ENCODE measurements at places on chromosomes 6 and 20.

GRCh38 chr20:21391972-21392352, 5.4 kb downstream of the NKX2-4 start:
- no peak for DNase-seq

DNA sequence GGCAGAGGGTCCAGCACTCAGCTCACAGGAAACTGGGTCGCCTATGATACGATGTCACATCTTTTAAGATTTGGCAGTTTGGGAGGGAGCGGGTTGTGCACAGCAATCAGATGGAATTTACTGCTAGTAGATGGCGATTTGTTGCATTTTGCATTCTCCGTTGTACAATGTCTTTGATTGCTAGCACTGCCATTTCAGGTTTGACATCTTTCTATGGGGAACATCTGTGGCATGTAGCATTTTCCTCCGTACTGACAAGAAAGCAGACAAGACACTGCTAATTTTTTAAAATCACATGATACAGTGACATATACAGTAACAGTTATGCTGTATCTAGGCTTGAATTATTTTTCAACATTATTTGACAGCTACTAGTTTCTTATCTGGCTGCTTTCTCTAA, 119.7 kb upstream of the PCSK2 start:
- DNase-seq: no peak

DNA sequence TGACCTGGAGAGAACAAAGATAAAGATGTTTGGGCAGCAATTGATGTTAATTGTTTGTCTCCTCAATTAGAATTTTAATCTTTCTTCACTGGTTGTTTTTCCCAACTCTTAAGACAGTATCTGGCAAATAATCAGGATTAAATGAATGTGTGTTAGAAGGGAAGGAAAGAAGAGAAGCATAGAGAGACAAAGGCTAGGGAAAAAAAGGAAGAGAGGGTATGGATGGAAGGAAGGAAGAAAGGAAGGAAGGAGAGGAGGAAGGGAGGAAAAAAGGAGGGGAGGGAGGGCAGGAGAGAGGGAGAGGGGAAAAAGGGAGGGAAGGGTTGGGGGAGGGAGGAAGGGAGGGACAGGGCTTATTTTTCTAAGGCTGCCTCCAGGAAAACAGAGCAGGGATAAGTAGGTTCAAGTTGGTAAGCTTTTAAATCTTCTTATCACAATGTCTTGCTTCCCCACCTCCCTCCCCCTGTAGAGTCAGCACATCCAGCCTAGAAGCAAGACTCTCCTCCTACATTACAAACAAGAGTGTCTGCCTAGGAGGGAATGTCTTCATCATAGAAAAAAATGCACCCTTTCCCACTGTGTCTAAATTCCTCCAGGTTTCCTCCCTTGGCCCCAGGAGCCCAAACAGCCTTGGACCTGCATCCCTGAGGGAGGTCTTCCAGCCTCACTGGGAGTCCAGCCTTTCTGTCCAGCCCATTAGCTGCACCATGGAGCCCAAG, 447.8 kb upstream of the JARID2 start:
- DNase-seq: no peak

- no peak for DNase-seq
Measured at GRCh38 chr6:139115989-139116758, 18.7 kb upstream of the HECA start.

DNA sequence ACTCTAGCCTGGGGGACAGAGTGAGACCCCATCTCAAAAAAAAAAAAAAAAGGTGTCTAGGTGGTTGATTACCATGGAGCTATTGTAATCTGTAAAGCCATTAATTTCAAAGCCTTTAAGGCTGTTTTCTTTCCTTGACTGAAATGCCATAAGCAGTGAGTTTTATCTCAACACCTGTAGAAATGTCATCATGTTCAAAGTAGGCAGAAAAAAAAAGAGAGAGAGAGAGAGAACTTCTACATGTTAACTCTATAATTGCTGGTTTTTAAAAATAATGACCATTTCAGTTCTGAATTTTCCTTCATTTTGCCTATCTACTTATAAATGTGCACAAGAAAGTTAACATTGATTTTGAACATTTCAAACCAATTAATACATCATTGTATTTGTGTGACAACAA, 29.7 kb upstream of the POLR1H start:
- no peak for DNase-seq

- DNase-seq: no peak
Measured at GRCh38 chr20:22929661-22930060, 105.5 kb upstream of the SSTR4 start.

GRCh38 chr6:112591329-112591728, 244.2 kb downstream of the RFPL4B start:
- DNase-seq: no peak

DNA sequence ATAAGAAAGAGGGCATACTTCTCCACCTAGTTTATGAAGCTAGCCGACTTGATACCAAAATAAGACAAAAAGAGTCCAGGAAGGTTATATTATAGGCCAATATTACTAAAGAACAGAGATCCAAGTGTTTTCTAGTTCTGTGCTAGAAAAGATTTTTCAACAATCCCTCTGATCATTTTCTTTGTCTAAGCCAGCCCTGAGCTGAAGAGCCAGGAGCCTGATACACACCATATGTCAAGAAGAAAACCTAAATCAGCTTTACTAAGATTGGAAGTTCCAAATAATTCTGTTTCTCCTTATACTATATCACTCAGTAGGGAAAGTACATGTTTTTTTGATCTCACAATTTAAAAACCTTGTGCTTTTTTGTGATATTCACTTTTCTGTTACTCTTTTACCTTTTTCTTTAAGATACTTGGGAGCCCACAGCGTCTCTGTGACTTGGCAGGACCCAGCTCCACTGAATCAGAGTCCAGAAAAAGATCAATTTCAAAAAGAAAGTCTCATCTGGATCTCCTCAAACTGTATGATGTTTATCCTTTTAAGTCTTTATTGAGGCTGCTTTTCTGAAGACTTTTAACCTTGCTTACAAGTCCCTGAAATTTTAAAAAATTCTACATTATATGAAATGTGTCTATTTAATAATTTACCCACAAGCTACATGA, 43.0 kb upstream of the PBOV1 start:
- DNase-seq: no peak

DNA sequence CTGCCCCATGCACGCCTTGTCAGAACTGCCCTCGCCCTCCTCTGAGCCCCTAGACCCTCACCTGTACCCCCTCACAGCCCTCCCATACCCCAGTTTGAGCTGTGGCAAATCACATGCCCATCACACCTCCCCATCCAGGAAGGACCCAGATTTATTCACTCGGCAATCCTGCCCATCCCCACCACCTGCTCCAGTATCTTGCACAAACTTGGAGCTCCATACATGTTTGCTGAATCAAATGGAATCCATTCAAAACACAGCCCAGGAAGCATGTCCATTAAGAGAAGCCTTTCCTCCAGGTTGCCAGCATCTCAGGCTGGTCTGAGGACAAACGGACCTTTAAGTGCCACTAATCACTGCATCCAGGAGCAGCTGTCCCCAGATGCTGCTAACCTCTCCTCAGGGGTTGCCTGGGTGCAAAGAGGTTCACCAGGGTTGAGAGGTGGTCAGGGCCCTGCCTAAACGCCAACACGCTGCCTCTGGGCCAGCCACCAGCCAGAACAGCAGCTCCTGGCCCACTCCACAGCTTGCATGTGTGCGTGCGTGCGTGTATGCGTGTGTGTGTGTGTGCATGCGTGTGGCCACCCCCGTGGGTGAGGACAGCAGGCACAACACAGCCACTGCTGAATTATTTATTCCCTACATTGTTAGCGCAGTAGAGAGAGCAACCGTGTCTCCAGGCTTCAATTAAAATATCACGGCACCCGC, 31.0 kb downstream of the GRM4 start:
- DNase-seq: no peak

GRCh38 chr6:123972600-123973294, 169.1 kb downstream of the NKAIN2 start:
- DNase-seq: no peak

- no peak for DNase-seq
Measured at GRCh38 chr20:20864351-20865096, 152.1 kb upstream of the RALGAPA2 start.

DNA sequence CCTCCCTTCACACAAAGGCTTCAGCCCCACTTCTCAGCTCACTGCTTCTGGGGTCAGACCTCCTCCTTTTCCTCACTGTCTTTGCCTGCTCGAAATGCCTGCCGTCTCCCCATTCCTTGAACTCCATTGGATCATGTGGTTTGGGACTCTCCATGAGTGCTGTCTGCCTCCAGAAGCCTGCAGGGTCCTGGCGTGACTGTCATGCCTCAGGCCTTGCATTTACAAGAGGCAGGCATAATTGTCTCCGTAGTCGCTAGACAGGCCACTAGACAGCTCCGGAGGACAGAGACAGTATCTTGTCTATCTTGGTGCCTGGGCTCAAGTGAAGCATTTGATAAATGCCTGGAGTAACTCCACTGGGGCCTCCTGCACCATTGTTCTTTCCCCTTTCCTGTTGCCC, 15.3 kb downstream of the PNLDC1 start:
- DNase-seq: no peak

- no peak for DNase-seq
Measured at GRCh38 chr6:43383021-43383667, 13.7 kb upstream of the ZNF318 start.

DNA sequence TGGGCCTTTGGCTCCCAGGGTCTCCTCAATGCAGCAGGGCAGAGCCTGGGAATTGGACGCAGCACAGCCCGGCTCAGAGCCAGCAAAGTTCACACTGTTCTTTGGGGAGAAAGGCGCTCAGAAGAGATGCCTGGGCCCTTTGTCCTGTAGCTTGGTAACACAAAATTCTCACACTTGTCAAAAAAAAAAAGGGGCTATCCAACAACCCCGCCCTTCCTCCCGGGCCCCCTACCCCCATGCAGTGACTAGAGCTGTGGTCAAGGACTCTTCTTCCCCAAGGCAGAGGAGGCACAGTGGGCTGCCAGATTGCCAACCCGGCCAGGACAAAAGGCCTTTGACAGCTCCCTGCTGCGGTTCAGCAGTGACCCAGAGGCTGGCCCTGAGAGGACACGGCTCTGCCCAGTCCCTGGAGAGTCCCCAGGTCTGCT, 2.0 kb downstream of the NKAIN4 start:
- DNase-seq: no peak

DNA sequence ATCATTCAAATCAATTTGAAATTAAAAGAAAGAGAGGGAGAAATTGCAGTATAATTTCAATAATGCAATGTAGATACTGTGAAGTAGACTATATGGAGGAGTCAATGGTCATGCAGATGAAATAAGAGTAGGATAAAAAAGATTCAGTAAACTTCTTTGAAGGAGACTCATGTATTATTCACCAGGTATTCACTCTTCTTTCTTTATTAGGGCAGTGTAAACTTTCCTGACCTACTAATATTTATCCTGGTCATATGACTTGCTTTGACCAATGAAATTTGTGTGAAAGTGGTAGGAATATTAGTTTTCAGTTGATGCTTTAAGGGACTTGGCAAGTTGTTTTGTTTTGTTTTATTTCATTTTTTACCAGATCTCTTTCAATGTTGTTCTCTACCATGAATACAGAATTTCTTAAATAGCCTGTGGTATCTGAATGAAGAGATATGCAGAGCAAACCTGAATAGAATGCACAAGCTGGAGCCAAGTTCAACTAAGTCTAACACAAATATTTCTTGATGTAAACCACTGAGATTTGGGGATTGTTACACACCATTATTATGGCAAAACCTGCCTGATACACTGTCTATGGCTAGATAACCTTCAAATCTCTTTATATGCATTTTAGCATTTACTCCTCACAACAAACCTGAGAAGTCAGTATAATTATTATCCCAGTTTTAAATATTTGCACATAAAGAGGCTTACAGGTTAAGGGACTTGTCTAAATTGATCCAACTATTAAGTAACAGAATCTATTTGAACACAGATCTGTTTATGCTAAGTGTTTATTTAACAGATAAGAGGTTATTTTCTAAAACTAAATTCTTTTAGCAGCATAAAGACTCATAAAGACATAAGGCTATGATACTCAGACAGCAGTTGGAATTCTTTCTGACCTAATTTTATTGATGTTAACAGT, 311.2 kb downstream of the PKHD1 start:
- DNase-seq: no peak

DNA sequence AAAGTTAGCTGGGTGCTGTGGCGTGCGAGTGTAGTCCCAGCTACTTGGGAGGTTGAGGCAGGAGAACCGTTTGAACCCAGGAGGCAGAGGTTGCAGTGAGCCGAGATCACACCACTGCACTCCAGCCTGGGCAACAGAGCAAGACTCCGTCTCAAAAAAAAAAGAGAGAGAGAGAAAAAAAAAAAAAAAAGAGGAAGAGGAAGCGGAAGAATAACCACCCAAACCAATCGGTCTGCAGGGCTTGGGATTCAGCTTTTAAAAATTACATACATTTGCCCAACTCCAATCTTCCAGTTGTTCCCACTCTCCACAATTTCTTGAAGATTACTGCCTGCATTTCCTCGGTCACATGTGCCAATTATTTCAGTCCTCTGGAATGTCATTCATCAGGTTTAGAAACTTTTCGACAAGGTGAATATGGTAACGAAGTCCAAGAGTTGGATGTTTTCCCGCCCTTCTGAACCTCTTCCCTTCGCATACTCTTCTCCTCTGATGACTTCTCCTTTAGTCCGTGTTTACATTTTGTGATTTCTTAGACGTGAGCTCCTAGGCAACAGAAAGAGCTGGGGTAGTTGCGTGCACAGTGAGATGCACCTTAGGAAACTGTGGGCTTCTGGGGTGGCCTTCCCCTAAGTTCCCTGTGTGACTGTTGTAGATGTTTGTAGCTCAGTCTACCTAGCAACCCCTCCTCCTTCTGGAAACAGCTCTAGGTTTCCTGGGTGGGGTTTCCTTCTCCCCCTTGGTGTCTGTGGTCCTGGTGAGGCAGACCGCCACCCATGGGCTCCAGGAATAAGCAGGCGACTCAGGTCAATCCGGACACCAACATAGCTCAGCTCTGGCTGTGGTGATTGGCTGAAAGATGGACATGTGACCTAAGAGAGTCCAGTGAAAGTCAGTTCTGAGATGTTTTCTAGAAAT, 63.0 kb upstream of the NCOA3 start:
- DNase-seq: no peak

- no peak for DNase-seq
Measured at GRCh38 chr6:7646394-7646793, 56.4 kb downstream of the SNRNP48 start.

DNA sequence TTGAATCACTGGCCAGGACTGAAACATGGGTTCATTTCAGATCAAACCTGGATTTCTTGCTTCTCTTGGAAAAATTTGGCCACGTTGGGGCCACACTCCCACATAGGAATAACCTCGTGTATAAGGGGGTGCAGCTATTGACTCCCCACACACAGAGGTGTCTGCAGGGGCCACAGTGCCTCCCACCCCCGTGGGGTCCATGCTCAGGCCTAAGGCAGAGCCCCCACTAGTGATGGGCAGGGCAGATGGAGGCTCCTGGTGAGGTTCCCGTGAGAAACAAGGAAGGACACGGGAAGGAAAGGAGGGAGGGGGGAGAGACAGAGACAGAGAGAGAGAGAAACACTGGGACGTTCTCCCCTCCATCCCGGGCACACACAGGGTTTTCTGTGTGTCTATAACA, 230.5 kb downstream of the ERMARD start:
- DNase-seq: no peak

DNA sequence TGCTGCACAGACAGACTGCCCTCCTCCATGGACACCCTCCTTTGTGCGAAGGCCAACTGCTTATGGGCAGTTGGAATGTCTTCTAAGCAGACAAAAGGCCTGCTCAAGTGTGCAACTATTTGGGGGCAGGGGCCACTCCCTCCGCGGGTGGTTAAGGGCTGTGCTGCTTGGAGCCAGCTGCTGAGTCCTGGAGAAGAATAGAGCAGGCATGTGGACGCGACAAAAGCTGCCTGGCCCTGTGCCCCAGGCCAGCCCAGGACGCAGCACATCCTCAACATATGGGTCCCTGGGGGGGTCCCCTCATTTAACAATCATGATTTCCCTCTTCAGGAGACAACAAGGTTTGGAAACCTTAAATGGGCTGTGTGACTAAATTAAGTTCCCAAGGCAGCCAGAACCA, 45.5 kb upstream of the ENTPD6 start:
- DNase-seq: no peak
